ENCODE measurements at places on chromosomes 5 and 9. TPM values are rescaled to one million over a fixed set of nuclear protein-coding genes. Genes with fewer than 3 reads are reported as not detected.

FOXD4L3 gene
- not detected for total RNA-seq

GRCh38 chr9:85142496-85142911, 473.0 kb downstream of the NTRK2 start:
- DNase-seq = no peak

DNA sequence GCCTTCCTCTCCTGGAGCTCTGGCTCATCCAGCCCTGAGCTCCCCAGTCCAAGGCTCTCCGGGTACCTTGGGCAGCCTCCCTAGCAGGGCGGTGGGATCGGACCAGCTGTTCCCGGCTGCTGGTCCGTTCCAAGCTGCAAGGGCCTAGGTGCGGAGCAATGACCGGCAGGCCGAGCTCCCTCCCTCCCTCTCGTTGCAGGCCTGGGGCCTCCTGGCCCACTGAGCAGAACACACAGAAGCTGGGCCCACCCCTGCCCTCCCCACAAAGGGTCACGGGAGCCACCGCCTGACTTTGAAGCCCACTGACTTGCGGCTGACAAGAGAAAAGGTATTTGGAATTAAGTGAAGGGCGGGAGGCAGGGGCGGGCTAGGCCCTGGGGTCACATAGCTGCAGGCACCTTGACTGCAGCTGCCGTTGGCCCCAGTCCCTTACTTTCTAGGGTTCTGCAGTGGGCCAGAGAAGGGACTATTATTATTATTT, 104.7 kb upstream of the IER5L start:
- no peak for DNase-seq

PTGER4 gene
- total RNA-seq = 41.7 TPM

GRCh38 chr9:136292591-136293448, 11.1 kb downstream of the CCDC187 start:
- DNase-seq = no peak

PCDHB15 gene
- 2.0 TPM for total RNA-seq

DNA sequence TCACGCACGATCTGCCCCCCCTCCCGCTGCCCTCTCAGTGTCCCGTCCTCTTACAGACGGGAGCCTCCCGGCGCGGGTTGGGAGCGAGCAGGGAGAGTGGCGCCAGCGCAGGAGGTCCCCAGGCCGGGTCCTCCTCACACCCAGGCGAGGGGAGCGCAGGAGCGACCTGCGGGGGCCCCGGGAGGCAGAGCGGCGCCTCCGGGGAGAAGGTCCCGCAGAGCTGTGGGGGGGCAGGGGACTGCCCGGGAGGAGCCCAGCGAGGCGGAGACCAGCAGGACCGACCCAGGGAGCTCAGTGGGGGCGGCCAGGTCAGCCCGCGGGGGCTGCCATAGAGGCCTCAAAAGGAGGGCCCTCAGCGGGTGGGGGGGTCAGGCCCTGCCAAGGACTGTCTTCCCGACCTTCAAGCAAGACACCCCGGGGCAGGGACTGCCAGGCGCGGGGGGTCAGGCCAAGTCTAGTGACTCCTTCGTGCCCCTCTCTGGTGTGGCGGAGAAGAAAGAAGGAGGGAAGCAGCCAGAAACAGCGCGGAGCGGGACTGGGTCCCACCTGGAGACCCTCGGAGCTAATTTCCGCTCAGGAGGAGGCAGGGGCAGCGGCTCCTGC, 123.3 kb upstream of the ERCC6L2 start:
- DNase-seq = no peak

- DNase-seq = no peak
Measured at GRCh38 chr5:58477760-58478376, 13.4 kb upstream of the GAPT start.

GRCh38 chr5:73435759-73436534, 12.6 kb downstream of the FOXD1 start:
- no peak for DNase-seq

GRCh38 chr5:122421374-122422079, 109.5 kb downstream of the SNCAIP start:
- no peak for DNase-seq

CCDC187 gene
- not detected for total RNA-seq

- DNase-seq = no peak
Measured at GRCh38 chr9:1383899-1384455, 333.8 kb downstream of the DMRT2 start.

PCDHB7 gene
- total RNA-seq = 3.3 TPM
